ENCODE measurements at places on chromosomes 5 and 9.
A peak's percentile ranks its signal among the peaks of the same experiment; 100 is the strongest.

DNA sequence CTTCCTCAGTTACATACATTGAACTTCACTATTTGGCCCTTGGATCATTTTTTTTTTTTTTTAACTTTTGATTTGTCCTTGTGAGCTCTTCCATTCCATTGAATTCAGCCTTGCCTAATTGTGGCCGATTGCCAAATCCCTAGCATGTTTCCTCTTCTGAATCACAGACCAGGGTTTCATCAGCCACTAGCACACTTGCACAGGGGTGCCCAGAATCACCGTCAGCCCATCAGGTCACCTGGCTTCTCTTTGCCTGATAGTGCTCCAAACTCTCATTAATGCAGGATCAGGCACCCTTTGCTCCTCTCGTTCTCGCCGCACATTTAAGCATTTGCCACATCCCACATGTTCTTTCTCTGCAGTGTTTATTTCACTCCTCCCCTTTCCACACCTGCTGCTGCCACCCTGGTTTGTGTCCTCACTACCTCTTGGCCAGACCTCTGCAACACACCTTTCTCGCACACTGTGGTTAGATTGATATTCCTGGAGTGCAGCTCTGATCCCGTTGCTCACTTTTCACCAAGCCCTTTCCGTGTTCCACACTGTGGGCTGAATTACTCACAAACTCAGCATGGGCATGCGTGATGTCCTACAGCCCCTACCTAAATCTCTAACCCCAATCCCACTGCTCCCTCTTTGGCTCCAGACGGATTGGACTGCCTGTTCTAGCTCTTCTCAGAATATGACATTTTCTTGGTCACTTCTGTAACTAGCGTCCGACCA lies 9.8 kb downstream of the PIK3R1 start:
- DNase-seq, result no peak

DNA sequence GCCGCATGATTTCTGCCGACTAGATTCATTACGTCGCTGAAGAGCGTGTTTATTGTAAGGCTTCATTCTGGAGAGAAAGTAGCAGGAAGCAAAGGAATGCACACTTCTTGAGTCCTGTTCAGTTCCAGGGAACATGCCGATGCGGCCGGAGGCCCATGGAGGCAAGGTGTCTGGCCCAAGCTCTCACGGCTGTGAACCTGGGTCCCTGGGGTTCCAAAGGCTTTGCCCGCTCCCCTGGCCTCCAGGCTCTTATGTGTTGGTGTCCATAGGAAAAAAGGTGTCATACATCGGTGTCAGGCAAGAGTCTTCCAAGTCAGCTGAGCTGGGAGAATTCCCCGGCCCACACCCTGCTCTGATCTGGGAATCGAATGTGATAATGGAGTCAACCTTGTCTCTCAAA lies 64.7 kb downstream of the WWC1 start:
- no peak for DNase-seq

DNA sequence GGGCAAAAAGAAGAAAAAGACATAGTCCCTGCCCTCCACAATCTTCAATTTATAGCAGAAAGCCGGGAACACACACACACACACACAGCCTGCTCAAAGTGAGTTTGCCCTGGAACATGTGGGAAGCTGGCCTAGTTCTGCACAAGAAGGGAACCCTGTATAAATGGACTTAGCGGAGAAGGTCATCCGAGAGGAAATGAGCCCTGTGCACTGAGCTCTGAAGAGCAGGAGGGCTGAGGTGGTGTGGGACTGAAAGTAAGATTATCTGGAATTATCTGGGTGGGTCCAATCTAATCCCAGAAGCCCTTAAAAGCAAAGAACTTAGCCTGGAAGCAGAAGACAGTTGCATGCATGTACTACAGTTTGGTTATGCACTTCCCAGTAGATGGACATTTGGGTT lies 90.0 kb upstream of the CTSV start:
- no peak for DNase-seq

DNA sequence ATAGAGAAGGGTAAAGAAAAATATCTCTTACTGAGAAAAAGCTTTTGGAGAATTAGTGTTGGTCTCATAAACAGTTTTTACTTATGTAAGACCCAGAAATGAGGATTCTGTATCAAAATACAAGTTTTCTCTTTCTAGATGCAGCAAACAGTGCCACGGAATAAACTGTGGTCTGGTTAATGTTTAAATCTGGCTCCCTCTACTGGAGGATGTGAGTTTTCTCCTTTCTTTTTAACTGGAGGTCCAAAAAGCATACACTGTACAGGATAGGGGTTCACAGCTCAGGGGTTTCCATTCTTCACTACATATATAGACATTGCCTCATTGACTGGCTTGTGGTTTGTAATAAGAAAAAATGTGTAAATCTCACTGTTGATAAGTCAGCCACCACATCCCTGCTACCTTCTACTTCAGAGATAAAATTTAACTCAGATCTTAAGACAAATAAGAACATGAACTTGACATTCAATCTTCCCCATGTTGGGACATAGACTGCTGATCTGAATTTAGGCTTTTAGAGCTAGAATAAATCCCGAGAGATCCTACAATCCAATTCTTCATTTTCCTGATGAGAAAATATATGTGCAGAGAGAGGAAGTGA lies 98.9 kb downstream of the CFAP95 start:
- DNase-seq, result no peak

DNA sequence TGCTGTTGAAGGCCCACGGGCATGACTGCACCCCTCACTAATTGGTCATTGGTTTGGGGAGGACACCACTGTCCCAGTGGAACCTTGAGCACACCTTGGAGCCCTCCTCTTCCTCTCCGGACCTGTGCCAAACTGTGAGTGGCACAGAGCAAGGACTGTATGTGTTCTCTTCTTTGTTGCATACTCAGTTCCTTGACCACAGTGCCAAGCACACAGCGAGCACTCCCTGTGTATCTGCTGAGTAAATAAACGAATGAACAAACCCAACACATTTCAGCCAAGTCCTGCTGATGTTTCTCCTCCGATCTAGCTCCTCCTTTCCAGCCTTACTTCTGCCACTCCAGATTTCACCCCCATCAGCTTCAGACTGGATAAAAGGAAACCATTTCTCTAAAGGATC lies 2.7 kb upstream of the TRIM52 start:
- no peak for DNase-seq

GRCh38 chr9:87213948-87214347 lies 266.6 kb upstream of the GAS1 start:
- DNase-seq, result no peak

- no peak for DNase-seq
Measured at GRCh38 chr9:2059274-2059929, 44.3 kb downstream of the SMARCA2 start.

GRCh38 chr5:73214996-73215395 lies 42.0 kb downstream of the TMEM174 start:
- no peak for DNase-seq

DNA sequence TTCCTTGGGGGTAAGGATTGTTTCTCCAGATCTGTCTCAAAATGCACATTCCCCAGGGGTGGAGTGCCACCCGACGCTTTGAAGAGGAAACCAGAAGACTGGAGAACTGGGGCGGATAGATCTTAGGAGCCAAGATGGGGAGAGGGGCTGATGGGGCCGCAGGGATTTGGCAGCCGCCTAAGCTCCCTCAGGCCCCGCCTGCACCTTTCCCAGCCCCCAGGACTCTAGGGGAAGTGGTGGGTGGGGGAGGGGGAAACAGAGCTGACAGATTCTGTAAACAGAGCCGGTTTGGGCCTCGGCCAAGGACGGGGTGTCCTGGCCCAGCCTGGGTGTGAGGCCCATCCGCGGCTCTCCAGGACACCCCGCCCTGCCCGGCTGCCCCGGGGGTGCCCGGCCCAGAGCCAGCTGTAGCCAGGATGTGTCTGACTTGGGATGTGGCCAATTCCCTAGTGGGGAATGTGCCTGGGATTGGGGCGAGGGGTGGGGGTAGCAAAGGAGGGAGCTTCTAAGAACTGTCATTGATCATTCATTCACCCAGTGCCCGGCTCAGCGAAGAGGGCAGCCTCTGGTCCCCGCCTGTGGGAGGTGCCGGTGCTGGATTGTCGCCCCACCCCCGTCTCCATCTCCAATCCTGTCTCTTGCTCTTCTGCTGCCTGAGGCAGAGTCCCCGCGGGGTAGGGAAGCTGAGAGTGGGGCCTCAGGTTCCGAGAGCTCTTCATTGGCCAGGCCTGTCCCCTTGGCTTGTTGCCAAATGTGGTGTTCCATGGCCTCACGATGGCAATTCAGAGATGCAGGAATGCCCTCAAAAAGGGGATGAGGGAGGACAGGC lies 54.8 kb upstream of the CDKN2AIPNL start:
- DNase-seq, result peak; percentile 9

- DNase-seq, result peak; percentile 62
Measured at GRCh38 chr5:16934123-16934522, 2.0 kb downstream of the MYO10 start.

GRCh38 chr5:83126501-83126900 lies 49.2 kb downstream of the XRCC4 start:
- DNase-seq, result no peak

DNA sequence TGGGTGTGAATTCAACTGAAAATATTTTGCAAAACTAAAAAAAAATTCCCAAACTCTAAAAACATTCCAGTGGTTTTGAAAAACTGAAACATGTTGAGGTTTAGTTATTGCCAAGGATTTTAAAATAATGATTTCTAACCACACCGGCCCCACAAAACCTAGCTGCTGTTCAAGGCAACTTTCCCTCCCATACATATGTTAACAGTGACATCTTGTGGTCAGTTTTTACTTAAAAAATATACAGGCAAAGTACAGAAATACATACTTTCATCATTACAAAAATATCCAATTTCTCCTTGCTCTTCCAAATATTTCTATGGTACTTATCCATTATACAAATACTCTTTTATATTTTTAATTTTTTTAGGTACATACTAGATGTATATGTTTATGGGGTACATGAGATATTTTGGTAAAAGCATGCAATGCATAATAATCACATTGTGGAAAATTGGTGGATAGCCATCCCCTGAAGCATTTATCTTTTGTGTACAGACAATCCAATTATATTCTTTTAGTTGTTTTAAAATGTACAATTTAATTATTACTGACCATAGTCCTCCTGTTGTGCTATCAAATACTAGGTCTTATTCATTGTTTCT lies 34.4 kb upstream of the MRPS30 start:
- no peak for DNase-seq

DNA sequence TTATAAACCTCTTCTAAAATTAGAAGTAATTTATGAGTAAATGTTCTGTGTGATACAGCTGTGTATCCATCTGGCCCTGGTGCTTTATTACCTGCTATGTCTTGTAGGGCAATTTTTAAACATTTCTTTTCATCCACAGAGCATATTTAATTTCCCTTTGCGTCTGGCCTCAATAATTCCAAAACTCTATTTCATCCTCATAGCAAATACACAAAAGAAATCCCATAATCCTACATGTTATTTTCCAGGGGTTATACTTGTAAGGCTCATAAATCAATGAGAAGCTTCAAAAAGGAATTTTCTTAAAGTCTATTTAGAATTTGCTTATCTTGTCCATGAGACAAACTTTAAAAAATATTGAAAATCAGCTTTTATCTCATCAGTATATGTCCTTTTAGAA lies 167.0 kb downstream of the TTC39B start:
- DNase-seq, result no peak

DNA sequence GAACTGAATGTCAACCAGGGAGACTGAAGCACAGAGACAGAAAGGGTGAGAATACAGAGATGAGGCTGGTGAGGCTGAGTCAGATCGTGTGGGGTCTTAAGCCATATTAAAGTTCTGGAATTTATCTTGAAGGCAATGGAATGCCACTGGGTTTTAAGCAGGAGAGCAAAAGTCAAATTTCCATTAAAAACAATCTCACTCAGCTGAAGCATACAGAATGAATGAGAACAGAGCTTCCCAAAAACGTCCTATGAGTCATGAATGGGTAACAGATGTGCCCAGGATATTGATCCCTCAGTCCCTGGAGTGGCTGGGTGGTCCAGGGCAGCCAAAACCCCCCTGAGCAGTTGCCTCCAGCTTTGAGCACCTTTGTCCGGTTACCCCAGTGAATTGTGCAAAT lies 44.9 kb downstream of the PFDN1 start:
- DNase-seq, result no peak

DNA sequence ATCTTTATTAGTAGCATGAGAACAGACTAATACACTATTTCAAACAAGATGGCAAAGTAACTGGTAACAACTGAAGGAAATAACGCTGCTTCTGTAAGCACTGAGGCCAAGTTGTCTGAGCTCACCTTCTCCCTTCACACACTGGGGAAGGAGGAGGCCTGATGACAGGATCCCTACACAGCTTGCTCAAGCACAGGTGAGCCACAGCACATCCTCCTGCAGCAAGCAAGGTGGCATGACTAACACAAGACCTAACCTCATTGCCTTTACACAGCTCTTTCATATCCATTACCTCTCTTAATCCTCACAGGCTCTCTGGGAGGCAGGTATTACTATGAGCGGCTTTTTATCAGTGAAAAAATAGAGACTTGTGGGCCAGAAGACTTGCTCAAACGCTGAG lies 83.3 kb downstream of the ARL15 start:
- DNase-seq, result no peak

DNA sequence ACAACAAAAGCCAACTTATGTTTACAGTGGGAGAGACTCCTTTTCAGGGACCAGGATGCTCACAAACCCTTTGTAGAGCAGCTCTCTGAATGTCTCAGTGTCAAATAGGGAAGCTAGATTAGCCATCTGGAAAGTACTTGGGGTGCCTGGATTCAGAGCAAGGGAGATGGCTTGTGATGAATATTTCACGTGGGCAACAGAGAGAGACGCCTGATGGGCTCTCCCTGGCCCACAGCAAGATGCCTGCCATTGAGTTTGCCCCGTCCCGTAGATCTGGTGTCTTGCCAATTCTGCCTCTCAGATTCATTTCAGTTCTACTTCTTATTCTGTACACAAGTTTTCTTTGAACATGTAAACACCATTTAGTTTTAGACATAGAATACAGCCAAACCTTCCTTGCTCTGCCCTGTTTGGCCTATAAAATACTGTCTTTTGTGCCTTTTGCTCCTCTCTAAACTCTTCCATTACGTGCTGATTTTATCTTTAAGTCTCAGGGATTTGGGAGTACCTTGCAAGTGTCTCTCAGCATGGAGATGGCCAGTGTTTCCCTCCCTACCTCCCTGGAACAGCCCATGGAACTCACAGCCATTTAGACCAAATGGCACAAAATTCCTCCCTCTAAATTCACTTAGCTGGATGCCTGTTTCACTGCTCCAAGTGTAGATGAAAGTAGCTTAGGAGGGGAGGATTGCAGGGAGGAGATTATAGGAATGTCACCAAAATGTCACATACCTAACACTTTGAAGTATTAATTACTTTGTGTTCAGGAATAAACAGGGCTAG lies 234.3 kb downstream of the SAXO1 start:
- no peak for DNase-seq

GRCh38 chr5:157177953-157178352 lies 2.7 kb upstream of the ITK start:
- no peak for DNase-seq

All from stimulated activated effector memory CD8-positive, alpha-beta T cell treated with anti-CD3 and anti-CD28 coated beads, Interleukin-12 subunit alpha, Interleukin-12 subunit beta, amount 100 ng/mL, for 72 hours (primary cell).